ENCODE measurements at places on chromosomes 5 and 9.
A peak's percentile ranks its signal among the peaks of the same experiment; 100 is the strongest.

DNA sequence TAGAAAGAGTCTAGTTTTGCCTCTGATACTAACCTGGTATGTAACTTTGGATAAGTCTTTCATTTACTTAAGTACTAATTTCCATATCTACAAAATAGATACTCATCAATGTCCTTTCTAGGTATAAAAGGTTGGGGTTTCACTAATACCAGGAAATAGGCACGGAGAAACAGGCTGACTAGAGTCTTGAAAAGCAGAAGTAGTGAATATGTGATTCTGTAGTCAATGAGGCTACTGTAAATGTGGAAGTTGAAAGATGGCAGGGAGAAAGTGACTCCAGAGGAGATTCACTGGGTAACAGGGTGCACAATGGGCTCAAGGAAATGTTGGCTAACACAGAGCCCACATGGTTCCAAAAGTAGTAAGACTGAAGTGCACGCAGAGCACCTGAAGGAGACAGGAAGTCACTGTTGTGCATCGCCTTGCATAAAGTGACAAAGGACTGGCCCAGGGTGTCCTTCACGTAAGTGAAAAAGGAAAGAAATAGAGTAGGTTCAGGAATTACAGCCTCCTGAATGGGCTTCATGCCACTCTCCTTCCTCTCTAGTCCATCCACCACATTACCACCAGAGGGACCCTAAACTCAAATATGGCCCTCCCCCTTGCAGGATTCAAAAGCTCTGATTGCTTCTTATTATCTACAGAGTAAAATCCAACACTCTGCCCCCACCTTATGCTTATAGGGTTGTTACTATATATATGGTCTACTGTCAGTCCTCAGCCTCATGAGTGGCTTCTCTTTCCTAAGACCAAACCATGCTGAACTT lies 288.0 kb upstream of the SMARCA2 start:
- no peak for DNase-seq

- no peak for DNase-seq
Measured at GRCh38 chr5:95621839-95622629, 2.1 kb downstream of the GPR150 start.

DNA sequence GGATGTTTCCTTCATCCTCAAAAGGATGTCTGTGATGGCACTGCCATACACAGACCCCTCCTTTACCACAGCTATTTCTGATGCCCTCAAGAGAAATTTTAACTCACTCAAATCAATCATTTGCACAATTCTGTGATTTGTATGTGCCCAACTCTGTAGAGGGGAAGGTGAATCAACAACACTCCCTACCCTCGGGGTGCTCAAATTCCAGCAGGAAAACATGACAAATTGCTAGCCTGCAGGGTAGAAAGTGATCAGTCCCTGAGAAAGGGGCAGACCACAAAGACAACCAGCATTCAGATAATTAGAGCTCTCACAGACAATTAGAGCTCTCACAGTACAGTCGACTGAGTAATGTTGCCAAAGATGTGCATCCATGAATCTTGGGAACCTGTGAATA lies 45.3 kb upstream of the FOXE1 start:
- DNase-seq = no peak

DNA sequence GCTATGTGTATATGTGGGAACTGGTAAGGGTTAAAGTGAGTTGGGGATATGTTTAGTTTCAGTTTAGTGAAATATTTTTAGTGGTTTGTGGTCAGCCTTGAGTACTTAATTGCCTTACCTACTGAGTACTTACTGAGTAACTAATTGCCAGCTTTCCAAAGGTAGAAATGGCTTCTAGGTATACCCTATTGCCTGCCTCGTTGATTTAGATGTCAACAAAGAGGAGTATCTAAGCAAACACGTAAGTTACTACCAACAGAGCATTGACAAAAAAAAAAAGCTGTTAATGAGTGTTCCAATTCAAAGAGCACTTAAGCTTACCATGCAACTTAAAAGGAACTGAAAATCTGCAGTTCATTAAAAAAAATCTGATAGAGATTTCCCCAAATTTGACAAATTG lies 8.8 kb downstream of the ATP10B start:
- DNase-seq = no peak

DNA sequence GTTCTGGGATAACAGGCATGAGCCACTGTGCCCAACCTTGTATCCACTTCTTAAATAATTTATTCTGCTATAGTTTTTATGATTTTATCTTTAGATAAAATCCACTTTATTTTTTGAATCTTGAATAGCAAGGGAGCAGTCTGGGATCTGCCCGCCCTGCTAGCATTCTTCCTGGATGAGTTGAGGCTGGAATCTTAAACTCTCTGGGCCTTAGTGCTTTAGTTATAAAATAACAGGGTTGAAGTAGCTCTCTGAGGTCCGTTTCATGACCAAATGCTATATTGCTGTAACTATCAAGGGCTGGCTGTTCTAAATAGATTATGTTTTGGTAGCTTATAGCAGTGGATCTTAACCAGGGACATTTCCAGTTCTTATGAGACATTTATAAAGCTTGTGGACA lies 20.8 kb downstream of the ACER2 start:
- DNase-seq = no peak

GRCh38 chr5:139342423-139342723 lies 719 bp downstream of the PAIP2 start:
- DNase-seq = no peak

GRCh38 chr5:156670615-156671014 lies 179.5 kb upstream of the PPP1R2B start:
- no peak for DNase-seq

DNA sequence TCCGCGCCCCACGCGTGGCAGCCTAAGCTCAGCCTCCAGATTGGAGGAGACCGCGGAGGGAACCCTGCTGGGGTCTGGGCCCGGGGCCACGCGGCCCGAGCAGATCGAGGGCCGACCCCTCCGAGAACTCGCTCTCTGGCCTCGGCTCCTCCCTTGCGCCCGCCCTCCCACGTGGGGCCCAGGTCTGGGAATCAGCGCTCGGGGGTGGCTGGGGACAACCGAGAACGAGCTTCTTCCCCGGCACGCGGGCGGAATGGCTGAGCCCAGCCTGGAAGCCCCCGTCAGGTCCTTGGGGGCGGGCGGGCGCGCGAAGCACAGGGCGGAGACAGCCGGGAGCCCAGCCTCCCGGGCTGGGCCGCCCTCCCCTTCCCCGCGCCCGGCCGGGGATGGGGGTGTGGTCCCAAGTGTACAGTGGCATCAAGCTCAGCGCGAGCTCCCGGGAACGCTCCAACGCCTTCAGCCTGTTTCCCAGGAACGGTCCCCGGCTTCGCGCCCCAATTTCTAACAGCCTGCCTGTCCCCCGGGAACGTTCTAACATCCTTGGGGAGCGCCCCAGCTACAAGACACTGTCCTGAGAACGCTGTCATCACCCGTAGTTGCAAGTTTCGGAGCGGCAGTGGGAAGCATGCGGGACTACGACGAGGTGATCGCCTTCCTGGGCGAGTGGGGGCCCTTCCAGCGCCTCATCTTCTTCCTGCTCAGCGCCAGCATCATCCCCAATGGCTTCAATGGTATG lies at the start of gene SLC22A4:
TSS of gene SLC22A4 (plus strand) at position 403 of the 736 bp plus-strand sequence. CDS start at position 626, 223 bp downstream.
- peak; percentile 84 for DNase-seq

- DNase-seq = peak; percentile 83
Measured at GRCh38 chr9:110156902-110157301, 51.1 kb downstream of the C9orf152 start.

- DNase-seq = no peak
Measured at GRCh38 chr5:5398071-5398470, 24.4 kb upstream of the ICE1 start.

DNA sequence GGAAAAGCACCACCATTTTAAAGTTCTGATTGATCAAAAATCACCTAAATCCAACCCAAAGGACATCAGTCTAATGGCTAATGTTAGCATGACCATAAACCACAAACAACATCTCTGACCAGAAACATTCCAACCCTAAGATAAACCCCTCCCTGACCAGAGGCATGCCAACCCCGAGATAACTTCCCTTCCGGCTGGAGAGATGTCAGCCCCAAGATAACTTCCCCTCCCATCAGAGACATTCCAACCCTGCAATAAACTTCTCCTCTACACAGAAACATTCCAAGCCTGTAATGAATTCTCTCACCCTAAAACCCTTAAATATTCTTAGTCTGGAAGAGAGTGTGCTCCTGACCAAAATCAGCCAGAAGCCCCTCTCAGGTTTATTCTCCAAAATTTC lies 364.3 kb downstream of the KCNN2 start:
- DNase-seq = no peak

DNA sequence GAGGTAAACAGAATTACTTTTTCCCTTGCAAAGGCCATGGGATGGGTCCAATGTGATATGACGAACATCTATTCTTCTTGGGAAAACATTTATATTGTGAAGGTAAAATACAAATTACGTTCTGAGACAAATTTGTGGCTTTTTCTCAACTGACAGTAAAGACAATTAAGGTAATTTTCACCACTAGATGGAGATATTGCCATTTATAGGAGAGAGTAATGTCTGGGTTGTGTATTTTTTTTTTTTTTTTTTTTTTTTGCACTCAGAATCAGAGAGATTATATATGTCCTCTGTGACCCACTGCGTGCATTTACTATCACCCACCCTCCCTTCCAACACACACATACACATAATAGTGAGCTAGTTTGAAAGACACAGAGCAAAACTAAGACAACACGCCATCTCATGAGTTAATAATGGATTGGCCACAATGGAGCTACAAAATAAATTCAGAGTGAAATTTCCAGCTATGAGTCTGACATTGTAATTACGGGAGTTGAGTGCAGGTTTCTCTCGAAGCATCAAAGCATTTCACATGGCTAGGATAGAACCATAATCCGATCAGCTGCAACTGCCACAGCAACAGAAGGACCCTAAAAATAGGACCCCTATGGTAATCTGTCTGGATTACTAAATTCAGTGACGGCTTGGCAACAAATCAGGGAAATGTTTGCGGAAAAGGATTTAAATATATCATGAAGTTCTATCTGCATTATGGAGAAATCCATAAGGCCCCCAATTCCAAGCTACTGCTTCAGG lies 49.2 kb downstream of the ANXA1 start:
- no peak for DNase-seq

DNA sequence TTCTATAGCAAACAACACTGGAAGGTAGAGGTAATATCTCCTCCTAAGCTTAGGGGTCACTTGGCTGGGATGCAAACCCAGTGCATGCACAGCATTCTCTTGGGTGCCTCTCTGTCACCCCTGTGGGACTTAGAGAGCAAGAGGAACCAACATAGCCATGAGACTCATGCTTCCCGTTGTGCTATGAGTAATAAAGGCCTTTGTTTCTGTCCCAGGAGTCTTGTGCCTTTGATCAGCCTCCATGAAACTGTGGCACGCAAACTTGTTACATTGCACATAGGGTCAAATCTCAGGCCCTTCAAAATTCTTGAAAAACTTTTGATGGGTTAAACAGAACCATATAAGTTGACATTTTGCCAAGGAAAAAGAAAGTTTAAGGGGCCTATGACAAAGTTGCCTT lies 272.8 kb downstream of the TAF11L14 start:
- no peak for DNase-seq

DNA sequence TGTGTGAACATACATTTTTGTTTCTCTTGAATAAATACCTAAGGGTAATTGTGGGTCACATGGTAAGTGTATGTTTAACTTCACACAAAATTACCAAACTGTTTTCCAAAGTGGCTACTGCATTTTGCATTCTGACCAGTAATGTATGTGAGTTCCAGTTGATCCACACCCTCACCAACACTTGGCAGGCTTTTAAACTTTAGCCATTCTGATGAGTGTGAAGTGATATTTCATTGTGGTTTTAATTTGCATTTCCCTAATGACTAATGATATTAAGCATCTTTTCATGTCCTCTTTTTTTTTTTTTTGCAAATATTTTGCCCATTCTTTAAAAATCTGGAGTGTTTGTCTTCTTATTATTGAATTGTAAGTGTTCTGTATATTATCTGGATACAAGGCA lies 53.5 kb upstream of the MAST4 start:
- DNase-seq = no peak

DNA sequence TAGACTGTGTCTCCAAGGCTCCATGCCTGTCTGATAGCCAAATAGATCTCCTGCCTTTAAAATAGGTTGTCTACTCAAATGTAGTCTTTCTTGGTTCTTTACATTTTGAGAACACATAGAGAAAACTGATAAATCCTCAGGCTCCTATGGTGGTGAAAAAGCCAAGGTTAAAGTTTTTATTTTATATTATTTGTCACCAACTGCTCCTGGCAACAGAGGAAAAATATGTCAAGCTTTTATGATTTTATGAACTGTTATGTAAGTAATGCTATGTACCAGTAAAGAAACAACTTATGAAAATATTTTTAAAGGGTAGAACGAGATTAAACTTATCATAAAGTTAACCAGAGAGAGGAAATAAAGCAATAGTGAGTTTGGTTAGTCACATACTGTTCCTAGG lies 222.8 kb downstream of the NR2F1-AS1 start:
- no peak for DNase-seq

DNA sequence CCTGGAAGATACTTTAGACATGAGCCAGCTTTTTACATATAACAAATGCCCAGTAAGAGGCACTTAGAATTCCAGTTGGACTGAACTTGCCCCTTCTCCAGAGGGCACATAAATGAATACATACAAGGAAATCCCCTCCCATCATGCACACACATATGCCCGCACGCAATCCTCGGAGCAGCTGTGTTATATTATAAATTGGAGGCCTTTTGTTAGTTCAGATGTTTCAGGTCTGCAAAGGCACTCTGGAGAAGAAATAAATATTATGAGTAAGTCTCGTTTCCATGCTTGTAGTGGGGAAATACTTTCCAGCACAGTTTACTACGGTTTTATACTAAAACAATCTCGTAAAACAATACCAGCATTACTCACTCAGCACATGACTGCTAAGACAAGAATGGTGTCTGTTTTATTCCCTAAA lies 17.6 kb upstream of the MUSK start:
- DNase-seq = peak; percentile 96

GRCh38 chr9:134328841-134329575 lies 2.8 kb downstream of the RXRA start:
- DNase-seq = no peak

- no peak for DNase-seq
Measured at GRCh38 chr9:3087697-3088096, 243.8 kb upstream of the PUM3 start.

DNA sequence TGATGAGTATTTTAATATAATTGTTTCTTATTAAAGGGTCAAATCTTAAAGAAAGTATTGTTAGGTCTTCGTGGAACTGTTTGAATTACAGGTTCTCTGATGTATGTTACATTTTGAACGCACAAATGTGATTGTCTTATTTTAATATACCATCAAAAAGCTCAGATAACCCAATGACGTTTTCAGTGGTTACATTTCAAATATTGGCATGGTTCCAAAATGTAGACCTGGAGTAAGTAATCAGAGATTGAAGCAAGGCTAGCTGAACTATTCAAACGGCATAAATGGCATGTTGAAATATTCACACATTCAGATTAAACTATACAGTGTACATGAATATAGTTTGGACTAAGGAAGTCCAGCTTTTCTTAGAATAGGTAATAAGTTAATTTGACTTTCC lies 281.7 kb upstream of the EFNA5 start:
- DNase-seq = no peak

GRCh38 chr5:17061973-17062470 lies 125.9 kb upstream of the MYO10 start:
- DNase-seq = no peak

GRCh38 chr5:43121913-43122484 lies 1.3 kb downstream of the ZNF131 start:
- peak; percentile 23 for DNase-seq

Data from fibroblast of the conjunctiva (primary cell).